ENCODE measurements at places on chromosomes 1 and 21.

- no peak for DNase-seq
Observed at GRCh38 chr1:58107943-58108342, 438.6 kb downstream of the OMA1 start.

- DNase-seq, result no peak
Observed at GRCh38 chr21:31317688-31318087, 26.4 kb downstream of the TIAM1 start.

GRCh38 chr1:212351588-212352362 is 62.9 kb downstream of the PACC1 start:
- DNase-seq, result no peak

GRCh38 chr1:40303790-40304189 is 13.3 kb downstream of the COL9A2 start:
- DNase-seq, result no peak

DNA sequence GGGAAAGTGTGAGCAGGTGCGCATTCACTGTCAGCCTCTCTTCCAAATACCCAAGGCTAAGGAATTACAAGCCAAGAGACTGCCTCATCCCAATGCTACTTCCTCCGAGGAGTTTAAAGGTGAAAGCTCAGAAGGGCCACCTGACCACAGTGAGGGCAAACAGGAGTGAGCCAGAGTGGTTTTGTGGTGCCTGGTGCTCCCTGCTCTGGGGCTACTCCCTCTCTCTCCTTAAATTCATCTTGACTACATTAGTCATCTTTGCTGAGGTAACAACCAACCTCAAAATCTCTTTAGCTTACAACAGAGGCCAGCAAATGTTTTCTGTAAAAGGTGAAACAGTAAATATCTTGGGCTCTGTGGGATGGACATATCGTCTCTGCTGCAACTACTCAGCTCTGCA is 14.2 kb upstream of the ZBTB8A start:
- no peak for DNase-seq

- peak; percentile 26 for DNase-seq
Observed at GRCh38 chr1:2368053-2368744, 23.2 kb downstream of the MORN1 start.

DNA sequence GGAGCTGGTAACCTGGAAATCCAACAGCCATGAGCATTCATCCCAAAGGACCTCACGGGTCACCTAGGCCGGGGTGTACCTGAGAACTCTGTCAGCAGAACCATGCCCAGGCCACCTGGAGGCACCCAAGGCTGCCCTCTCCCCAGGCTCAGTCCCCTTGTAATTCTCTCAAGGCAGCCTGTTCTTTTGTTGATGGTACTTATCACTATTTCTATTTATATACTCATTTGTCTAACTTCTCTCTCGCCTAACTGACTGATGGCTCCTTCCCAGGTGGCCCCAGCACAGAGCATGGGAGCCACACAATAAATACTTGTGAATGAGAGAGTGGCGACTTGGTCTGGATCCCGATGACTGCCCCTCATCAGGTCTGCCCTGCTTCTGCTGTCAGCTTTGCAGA is 16.7 kb downstream of the CASP9 start:
- DNase-seq, result no peak

Measured in upper lobe of right lung (tissue), 1 donor.